ENCODE measurements at places on chromosomes 11 and 22. TPM values are rescaled to one million over a fixed set of nuclear protein-coding genes. Genes with fewer than 3 reads are reported as not detected.

Gene OR51B2
- total RNA-seq = not detected

Gene OR8H3
- total RNA-seq = not detected

Gene ARFGAP3
- 45.2 TPM for total RNA-seq

- DNase-seq = no peak
Measured at GRCh38 chr11:17917556-17917955, 95.3 kb downstream of the SERGEF start.

DNA sequence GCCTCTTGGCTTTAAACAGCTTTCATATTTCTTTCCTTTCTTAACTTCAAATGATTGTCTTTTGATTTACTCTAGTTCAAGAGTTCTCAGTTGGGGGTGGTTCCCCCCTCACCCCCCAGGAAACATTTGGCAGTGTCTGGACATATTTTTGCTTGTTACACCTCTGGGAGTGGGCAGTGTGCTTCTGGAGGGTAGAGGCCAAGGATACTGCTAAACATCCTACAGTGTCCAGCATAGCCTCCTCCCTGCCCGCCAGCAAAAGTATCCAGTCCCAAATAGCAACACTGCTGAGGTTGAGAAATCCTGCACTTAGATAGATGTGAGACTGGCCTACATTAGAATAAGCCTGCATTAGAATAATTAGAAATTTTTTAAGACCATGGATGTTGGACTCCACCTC, 3.2 kb downstream of the PPP6R3 start:
- no peak for DNase-seq

DNA sequence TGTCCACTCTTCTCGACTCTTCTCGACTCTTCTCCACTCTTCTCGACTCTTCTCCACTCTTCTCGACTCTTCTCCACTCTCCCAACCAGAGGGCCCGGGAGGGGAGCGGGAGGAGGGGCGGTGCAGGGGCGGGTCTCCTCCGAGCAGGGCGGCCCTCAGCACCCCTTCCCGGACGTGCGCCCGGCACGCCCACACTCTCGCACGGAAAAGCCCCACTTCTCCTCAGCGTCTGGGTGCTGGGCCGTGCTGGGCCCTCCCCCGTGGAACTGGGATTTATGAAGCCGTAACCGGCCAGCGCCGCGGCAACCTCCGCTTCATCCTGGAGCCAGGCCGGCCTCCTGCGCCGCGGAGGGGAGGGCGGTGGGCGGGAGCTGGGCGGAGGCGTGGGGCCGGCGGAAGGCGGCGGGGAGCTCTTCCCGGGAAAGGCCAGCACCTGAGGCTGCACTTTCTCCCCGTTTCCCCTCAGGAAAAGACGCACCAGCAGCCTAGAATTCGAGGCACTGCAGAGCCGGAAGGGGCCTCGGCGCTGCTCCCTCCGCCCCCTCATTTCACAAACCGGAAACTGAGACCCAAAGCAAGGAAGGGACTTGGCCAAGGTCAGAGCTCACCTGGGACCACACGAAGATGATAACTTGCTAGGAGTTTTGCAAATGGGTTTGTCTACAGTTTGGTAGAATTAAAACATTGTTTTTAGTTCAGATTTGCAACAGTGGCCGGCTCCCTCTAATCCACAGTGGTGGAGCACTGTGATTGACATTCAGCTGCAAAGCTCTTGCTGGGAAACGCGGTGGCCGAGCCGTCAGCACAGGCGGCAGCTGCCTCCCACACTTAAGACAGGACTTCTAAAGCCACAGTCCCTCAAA, 31.6 kb upstream of the JAM3 start:
- peak; percentile 55 for DNase-seq

DNA sequence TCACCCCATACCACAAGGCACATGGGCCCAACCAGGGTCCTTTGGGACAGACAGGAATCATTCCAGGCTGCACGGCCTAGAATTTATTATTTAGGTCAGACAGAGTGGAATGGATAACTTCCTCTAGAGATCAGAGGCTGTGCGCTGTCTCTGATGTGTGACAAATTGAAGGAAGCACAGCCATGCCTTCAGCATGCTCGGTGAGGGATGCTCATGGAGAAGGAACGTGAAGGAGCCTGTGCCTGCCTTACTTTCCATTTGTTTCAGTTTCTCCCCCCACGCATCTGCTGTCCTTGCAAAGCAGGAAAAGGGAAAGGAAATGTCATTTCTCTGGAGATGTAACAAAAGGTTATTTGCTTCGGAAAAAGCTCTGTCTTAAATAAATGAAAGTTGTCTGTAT, 644.1 kb downstream of the OPCML start:
- no peak for DNase-seq

Gene LMNTD2
- total RNA-seq = 1.1 TPM

- no peak for DNase-seq
Measured at GRCh38 chr11:77375107-77375506, 73.6 kb upstream of the GDPD4 start.

DNA sequence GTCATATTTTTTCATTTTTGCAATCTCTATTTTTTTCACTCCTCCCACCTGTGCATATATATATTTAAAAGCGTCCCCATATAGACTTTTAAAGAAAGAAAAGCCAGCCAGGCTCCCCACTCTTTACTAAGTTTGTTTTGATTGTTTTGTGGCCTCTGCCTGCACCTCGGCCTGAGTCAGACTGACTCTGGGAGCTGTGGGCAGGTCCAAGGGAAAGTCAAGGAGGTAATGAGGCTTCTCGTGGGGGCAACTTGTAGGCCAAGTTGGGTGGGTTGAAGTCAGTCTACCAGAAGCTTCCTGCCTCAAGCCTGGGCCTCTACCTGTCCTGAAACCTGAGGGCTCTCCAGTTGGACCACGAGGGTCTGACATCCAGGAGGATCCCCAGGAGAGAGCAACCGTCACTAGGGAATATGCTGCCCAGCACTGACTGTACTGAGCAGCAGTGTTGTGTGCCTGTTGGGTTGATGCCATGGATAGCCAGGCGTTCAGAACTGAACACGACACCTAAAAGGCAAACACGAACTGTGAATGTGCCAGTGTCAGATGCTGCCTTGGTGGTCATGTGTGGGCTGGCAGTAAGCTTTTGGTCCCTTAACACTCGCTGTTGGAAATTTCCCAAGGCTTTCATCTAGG, 58.8 kb downstream of the BMAL1 start:
- DNase-seq = no peak

Gene DENND5A
- total RNA-seq = 56.7 TPM

Gene KCNK4
- not detected for total RNA-seq

Gene SYT13
- not detected for total RNA-seq

Gene PGA5
- not detected for total RNA-seq

- no peak for DNase-seq
Measured at GRCh38 chr11:9090488-9091043, 833 bp downstream of the SCUBE2 start.

GRCh38 chr11:12717851-12718291, 43.6 kb downstream of the TEAD1 start:
- DNase-seq = peak; percentile 52

DNA sequence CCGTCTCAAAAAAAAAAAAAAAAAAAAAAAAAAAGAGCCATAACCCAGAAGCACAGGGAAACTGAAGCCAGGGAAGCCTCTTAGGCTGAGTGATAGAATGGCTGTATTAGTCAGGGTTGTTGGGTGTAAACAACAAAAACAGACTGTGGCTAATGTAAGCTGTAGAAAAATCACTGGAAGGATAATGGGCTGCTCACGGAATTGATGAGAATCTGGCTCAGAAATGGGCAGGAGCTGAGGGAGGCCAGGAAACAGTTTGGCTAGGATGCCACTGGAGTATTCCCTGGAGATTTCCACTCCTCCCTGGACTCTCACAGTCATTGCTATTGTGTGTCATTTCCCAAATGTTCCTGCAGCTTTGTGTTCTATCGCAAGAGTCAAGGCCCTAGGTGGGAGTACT, 22.4 kb downstream of the SLC22A6 start:
- no peak for DNase-seq

Gene BTG4
- total RNA-seq = not detected

Gene NELL1
- total RNA-seq = not detected

Gene ZP1
- total RNA-seq = not detected

Gene GDPD4
- not detected for total RNA-seq

Gene KDM4E
- total RNA-seq = not detected

- DNase-seq = peak; percentile 40
Measured at GRCh38 chr22:49925525-49926128, 7.2 kb downstream of the CRELD2 start.

DNA sequence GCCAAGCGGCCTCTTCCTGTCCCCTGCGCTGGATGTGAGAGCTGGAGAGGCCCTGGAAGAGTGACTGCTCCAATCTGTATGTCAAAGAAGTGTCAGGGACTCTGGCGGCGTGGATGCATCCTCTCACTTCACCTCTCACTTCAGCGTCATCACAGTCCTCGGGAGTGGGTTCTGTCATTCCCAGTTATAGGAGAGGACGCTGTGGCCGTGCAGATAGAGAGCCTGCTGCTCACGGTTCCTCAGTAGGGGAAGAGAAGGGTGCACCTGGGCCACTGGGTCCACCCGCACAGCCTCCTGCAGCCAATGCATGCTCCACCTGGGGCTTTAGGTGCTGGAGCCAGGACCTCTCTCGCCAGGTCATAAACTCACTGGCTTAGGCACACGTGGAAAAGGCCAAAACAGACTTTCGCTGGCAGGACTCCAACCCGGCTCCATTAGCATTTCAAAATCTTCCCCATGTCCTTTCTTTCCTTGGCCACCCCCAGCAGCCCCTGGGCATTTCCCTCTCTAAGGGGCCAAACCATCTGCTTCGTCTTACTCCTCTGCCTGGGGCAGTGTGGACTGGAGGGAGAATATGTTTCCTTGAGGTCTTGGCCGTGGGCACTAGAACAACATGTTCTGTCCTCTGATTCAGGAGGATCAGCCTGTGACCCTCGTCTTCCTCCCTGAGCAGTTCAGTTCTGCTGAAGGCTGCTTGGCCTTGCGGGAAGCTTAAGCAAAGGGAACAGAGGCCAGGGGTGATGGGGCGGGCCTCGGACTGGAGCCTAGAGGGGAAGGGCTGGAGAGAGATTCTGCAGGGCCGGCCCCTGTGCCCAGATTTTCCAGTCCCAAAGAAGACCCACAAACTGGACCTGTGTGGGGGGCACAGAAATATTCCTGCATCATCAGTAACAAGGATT, 57.8 kb downstream of the ST14 start:
- DNase-seq = peak; percentile 6

DNA sequence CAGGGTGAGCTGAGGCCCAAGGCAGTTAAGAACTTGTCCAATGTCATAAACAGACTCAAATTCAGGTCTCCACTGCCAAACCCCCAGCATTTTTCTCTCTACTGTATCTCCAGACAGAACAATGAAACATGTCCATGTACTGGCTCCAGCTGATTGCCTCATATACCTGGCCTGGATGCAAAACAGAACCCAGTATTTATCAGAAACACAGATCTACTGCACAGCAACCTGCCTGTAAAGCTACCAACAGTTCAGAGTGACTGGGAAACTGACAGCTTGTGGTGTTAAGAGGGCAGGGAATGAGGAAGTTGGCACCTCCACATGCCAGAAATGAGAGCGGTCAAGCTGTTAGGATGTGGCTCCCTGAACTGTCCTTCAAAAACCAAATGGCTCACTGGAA, 41.6 kb downstream of the C11orf71 start:
- no peak for DNase-seq

GRCh38 chr11:6271598-6271997, 12.0 kb downstream of the CCKBR start:
- no peak for DNase-seq

- no peak for DNase-seq
Measured at GRCh38 chr11:132361011-132361550, 990.7 kb downstream of the NTM start.

GRCh38 chr22:33850724-33851123, 69.6 kb downstream of the LARGE1 start:
- DNase-seq = no peak

DNA sequence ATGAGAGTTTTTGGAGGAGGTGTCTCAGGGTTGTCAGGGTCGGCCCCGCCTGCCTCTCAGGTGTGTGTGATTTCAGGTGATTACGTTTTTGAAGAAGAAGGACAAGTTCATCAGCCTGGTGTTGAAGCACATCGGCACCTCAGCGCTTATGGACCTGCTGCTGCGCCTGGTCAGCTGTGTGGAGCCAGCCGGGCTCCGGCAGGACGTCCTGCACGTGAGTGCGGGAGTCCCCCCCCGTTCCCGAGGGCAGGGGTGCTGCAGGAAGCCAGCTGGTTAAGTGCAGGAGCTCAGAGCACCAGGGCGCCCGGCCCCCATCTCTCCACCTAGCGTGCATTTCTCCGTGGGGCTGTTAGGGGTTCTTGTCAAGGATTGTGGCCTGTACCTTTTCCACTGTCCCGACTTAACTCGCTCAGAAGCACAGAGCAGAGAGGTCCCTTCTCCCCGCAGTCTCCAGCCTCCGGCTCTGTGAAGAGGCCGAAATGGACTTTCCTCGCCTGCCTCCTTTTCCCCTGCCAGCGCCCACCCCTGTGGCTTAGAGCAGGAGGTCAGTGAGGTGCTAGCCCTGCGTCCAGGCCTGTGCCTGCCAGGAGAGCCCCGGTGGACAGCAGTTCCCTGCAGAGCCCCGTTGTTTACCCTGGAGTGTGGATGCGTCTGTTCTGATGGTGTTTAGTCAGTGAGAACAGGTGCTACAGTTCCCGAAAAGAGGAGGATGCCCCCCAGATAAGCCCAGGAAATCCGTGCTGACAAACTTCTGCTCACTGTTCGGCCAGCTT, 60.2 kb downstream of the SBF1 start:
- no peak for DNase-seq

- DNase-seq = no peak
Measured at GRCh38 chr11:111541254-111542061, 938 bp downstream of the LAYN start.

DNA sequence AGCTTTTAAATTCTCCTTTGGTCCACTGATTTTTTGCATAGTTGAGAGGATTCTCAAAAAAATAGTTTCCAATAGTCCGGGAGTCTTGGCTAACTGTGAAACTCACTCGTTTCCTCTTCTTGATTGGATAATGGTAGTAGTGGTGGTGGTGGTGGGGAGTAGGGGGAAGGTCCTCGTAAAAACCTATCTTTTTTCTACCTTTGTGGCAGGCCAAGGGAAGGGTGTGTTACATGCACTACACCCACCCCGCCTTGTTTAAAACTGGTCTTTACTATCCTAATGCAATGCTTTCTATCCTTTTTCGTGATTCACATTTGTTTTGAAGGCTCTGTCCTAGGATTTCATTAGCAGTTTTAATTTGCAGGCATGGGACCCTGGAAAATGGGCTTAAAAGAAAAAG, 4.8 kb downstream of the TEAD1 start:
- no peak for DNase-seq

DNA sequence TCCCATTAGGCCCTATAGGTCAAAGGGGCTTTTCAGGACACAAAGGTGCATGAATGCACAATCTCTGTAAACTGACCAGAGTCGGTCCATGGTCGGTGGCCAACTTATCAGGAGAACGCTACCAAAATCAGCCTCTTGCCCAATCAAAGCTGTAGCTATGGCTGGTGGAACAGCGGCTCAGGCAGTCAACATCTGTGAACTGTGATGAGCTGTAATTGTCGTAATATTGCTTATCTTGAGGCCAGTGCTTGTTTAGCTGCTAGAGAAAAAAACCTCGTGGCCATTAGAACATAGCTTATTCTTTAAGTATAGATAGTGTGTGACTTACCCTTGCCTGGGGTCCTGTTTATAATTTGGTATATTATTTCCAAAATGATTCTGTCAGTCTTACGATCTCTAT, 14.4 kb upstream of the CHST1 start:
- DNase-seq = no peak

Gene LRRC32
- total RNA-seq = 26.5 TPM

GRCh38 chr11:2534957-2535672, 90.3 kb downstream of the KCNQ1 start:
- no peak for DNase-seq

GRCh38 chr22:33717694-33718396, 202.4 kb downstream of the LARGE1 start:
- DNase-seq = no peak

Gene RCOR2
- 0.41 TPM for total RNA-seq

Gene FAM227A
- 0.28 TPM for total RNA-seq

GRCh38 chr11:69948256-69949141, 129.3 kb upstream of the FGF3 start:
- no peak for DNase-seq

- no peak for DNase-seq
Measured at GRCh38 chr22:49687786-49688515, 139.7 kb downstream of the BRD1 start.

Measured in activated T-helper 2 cell treated with anti-CD3 and anti-CD28 coated beads, Interferon-gamma antibody, Interleukin-2, Interleukin-4, amounts not matched to agents 10 μg/mL and 5 μg/mL and 100 μg/mL, durations not matched to agents 14 hours and 24 hours and 36 hours (primary cell).